ENCODE measurements at places on chromosomes 7 and 10.

DNA sequence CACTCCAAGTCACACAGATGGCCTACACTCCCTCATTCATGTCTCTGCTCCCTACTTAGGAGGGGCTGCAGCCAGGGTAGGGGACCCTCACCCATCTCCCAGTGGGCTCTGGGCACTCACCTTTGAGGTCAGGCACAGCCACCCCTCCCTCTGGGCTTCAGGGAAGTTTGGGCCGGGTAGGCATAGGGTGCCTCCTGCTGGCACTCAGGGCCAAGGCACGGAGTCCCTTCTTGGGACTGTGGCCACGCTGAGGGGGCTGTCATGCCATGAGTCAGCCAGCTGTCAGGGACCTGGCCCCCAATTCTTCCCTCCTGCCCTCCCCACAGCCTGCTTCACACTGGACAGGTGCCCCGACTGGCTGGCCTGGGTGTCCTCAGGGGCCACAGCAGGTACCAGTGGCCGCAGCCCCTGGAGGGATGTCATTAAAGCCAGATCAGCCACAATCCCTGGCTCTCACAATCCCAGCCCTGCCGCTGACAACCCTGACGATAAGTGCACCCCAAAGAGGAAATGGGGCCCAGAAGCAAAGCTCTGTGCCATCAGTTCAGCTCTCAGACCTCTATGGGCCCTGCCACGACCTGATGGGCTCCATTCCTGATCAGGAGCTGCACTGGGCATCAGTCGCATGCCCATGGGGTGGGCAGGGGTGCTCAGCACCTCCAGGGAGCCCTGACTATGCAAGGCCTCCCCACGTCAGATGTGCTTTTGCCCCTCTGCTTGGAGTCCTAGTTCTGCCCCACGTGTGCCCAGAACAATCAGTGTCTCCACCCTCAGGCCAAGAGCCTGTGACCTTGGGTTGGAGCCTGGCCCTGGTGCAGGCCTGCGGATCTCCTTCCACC is 34.1 kb upstream of the RET start:
- no peak for DNase-seq

DNA sequence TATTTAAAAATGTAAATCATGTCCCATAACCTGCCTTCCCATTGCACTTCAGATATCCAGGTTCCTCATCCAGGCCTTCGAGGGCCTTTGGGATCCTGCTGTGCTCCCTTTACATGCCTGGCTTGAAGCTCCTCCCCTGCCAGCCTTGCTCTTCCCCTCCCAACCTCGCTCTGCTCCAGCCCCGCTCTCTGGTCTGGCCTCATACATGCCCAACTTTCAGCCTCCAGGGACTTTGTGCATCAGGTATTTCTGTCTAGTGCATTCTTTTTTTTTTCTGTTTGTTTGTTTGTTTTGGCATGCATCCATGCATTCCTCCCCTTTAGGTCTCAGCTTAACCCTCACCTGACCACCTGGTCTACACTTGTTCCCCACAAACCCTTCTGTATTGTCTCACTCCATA is 160.3 kb downstream of the SNX10 start:
- no peak for DNase-seq

DNA sequence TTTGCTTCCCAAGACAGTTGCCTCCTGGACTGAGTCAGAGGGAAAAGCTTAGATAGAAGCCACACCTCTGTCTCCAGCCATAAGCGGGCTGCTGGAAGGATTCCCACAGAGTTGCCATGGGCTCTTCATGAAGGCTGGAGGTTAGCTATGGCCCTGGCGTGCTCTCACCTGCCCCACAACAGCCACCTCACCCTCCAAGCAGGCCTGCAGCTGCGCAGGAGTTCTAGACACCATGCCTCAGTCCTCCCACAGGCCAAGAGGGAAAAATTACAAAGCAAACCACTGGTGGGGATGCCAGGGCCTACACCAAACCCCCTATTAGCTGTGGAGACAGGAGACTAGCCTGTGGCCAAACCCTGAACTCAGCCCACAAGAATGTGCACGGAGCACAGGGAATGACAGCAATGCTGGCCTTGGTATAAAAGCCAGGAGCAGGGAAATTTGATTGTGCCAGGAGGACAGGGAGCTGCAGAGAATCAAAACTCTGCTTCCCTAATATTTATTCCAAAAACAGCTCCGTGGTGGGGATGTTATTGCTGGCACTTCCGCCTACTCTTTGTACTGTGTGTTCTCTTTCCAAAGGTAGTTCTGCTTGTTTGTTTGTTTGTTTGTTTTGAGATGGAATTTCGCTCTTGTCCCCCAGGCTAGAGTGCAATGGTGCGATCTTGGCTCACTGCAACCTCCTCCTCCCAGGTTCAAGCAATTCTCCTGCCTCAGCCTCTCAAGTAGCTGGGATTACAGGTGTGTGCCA is 60.3 kb upstream of the STK17A start:
- DNase-seq: no peak

DNA sequence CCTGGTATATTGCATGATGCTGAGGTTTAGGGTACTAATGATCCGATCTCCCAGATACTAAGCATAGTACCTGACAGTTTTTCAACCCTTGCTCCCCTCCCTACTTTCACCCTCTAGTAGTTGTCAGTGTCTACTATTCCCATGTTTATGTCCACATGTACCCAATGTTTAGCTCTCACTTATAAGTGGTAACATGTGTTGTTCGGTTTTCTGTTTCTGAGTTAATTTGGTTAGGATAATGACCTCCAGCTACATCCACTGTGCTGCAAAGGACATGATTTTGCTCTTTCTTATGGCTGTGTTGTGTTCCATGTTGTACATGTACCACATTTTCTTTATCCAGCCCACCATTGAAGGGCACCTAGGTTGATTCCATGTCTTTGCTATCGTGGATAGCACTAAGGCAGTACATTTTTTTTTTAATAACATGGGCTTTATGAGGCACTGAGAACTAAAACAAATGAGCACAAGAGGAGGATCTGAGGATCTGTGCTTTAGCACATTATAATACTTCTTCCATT is 28.1 kb downstream of the ITGB8 start:
- no peak for DNase-seq

DNA sequence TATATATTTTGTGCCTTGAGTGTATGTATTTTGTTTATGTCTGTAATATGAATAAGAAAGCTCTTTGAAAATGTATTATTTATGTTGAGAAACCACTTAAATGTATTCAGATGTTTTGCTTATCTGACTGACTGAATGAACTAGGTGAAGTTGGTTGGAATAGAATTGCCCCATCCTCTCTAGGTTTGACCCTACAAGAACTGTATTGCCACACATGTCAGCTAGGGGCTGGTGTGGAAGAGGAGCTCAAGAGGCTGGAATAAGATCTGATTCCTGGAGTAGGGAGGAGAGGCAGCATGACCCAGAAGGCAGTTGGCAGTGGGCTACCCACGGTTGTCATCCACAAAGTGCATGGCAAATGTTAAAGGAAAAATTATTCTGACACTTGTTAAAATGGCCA is 9.1 kb downstream of the SSMEM1 start:
- no peak for DNase-seq

- DNase-seq: peak; percentile 90
These were observed at the start of gene KIF5B for GRCh38 chr10:32056136-32057035. KIF5B (minus strand) TSS chr10:32056425; CDS start chr10:32055973, 452 bp downstream.

GRCh38 chr7:141356161-141356560 is 195.0 kb upstream of the AGK start:
- DNase-seq: no peak

DNA sequence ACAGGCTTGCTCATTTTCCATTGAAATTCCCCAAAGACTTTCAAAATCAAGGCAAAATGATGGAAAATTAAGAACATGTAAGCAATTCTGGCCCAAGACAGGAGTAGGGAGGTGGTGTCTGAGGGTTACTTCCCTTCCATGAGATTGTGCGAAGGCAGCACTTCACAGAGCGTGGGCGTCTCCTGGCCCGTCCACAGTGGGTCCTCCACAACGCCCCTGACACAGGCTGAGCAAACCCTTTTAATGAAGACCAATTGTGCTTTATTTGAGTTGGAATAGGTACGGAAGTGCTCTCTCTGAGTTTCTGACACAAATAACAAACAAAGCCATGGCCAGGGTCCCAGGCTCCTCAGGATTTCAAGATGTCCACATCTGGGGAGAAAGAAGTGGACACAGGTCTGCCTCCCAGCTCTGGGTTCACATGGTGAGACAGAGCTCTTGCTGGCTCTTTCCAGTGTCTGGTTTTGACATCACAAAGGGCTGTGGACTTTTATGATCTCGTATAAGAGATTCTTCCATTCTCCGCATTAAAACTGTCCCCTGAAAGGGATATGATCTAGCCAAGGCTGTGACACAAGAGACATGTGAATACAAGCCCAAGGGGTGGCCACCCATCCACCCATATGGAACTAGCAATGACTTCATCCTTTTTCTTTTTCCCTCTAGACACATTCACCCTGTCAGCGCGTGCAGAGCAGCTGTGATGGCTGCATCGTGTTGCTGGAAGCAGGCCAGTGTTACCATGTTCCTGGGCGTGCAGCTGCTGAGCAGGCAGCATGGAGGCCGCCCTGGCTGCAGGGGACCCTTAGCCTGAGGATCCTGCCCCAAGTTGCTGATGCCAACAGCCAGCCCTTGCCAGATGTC is 145.6 kb downstream of the ADAM12 start:
- DNase-seq: no peak

GRCh38 chr10:129470103-129470851 is 3.2 kb downstream of the MGMT start:
- DNase-seq: no peak

DNA sequence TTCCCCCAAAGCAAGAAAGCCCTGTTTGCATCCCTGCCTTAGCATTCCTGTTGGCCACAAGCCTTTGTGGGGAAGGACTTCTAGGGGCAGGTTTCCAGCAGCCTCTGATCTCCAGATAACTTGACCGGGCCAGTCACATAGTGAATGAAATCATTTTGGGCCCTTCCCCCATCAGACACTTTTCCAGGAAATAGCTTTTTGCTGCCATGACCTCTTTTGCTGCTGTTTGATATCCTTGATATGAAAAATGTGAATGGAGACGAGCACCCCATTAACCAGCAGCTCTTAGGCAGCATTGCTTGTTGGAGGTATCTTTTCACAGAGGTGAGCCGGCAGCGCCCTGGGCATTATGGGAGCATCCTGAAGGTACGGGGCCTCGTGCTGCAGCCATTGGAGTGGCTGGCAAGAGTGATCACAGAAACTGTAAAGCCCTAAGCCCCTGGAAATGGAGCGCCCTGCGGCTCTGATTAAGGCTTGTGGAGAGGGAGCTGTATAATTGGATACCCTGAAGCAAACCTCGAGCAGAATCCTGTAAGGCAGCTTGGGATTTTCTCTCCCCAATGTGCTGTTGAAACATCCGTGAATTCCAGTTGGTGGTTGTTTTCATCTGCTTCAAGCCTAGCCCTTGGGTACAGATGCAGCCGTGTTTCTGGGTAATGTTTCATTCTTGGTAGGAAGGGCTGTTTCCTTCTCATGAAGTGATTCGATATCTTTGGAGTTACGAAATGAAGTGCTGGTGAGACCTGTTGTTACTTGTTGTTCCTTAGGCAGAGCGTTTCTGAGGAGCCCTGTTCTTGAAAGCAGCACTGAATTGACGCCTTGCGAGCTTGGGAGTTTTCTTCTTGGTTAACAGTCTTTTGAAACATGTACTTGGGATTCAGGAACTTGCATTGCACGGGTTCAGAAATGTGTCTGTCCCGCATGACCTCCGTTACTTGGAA is 179.0 kb downstream of the PTEN start:
- DNase-seq: no peak

DNA sequence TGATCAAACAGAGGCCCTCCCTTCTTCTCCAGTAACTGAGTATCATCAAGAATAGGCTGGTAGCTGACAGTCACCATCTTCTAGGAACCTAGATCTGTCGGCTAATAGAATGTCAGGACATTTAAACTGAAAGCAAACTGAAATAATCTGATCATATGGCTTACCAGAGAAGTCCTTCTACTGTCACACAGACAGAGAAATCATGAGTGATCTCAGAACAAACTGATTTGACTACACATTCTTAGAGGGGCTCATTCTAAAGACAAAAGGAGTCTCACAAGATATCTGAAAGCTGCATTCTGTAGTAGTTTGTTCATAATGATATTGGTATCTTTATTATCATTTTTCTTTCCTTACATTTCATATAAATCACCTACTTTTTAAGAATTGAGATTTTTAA is 130.9 kb upstream of the ADCY1 start:
- peak; percentile 18 for DNase-seq

- no peak for DNase-seq
These were observed 25.2 kb upstream of the ITGB1 start for GRCh38 chr10:32982911-32983909.

DNA sequence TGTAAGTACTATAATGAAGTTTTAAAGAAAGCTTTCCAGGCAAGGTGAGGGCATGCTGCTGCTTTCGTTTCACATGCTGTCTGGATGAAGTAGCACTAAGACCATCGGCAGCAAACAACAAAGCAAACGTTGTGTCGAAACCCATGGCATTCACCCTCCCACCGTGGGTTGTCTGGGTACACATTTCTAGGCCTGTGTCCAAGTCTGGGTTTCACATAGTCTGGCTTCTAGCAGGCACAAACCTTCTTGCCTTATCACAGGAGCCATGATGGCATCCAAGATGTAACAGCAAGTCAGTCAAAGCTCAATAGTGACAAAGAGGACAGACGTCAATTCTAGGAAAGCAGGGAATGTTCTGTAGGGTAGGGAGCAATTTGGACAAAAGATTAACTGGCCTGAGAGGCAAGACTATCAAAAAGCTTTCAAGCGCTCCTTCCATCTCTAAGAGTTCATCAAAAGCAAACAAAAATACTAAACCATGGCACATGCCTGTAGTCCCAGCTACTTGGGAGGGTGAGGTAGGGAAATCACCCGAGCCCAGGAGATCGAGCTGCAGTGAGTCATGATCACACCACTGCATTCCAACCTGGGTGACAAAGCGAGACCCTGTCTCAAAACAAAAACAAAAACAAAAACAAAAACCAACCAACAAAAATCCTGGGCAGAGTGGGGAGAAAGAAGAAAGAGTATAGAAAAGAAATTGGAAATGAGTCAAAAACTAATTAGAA is 42.7 kb downstream of the PAXIP1 start:
- no peak for DNase-seq

DNA sequence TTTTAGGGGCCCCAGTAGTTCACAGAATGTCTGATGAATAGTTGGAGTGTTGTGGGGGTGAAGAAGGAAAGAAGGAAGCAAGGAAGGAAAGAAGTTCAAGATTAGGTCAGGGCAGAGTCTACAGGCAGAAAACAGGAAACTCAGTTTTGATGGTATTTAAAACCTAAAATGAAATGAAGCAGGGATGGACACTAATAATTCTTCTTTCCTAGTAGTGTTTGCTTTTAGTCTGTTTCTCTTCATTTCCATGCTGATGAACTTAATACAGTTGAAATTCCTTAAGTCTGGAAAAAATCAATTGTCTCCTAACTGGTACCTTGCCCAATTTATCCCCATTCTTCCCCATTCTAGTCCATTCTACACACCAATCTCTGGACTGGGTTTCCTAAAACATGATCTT is 59.0 kb upstream of the GSAP start:
- no peak for DNase-seq

DNA sequence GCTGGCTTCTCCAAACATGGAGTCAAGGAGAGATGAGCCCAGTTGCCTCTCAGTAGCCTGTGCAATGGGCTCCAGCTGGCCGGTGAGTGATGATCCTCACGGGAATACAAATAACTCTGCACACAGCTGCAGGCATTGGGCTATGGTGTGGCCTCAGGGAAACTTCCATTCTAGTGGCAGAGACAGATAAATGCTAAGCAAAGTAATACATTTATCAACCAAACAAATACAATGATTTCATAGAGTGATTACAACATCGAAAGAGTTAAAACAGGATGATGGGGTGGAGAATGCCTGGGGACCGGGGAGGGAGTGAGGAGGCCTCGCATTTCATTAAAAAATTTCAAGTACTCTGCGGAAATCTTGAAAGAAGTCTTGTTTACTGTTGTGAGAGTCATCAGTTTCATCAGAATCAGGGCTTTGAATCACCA is 15.0 kb upstream of the AKR1B1 start:
- no peak for DNase-seq
